ENCODE measurements at places on chromosomes 6 and 20.

DNA sequence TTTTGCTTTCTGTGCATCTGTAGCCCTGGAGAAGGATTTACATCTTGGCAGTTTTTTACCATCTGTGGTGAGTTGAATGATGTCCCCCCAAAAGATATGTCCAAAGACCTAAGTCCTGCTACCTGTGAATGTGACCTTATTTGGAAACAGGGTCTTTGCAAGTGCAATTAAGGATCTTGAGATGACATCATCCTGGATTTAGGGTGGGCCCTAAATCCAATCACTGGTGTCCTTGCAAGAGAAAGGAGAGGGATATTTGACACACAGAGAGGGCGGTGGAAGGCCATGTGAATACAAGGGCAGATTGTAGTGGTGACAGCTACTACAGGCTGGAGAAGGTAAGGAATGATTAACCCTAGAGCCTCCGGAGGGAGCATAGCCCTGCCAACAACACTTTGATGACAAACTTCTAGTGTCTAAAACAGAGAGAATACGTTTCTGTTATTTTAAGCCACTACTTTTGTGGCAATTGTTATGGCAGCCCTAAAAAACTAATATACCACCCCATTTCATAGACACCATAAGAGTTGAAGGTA lies 35.1 kb downstream of the MKKS start:
- no peak for DNase-seq

DNA sequence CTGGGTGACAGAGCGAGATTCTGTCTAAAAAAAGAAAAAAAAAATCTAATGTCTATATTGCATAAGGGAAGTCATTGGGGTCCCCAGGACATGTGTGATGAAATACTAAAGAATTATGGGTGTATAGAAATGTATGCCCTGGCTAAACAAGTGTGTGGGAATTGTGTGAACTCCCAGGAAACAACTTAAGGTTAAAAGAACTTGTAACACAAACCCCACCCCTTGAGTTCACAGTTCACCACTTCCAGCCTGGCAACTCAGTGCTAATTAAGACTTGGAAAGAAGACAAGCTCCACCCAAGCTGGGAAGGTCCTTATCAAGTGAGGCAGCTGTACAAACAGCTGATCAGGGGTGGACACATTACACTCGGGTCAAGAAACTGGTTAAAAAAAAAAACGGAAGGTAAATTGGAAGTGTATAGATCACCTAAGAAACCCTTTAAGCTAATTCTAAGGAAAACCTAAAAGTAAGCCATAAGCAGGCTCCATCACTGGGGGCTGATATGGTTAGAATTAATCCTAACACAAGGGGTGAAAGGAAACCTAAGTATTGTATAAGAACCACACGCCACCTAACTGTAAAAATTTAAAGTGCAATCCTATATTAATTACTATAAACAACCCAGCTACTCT lies 25.2 kb downstream of the HLA-A start:
- no peak for DNase-seq

DNA sequence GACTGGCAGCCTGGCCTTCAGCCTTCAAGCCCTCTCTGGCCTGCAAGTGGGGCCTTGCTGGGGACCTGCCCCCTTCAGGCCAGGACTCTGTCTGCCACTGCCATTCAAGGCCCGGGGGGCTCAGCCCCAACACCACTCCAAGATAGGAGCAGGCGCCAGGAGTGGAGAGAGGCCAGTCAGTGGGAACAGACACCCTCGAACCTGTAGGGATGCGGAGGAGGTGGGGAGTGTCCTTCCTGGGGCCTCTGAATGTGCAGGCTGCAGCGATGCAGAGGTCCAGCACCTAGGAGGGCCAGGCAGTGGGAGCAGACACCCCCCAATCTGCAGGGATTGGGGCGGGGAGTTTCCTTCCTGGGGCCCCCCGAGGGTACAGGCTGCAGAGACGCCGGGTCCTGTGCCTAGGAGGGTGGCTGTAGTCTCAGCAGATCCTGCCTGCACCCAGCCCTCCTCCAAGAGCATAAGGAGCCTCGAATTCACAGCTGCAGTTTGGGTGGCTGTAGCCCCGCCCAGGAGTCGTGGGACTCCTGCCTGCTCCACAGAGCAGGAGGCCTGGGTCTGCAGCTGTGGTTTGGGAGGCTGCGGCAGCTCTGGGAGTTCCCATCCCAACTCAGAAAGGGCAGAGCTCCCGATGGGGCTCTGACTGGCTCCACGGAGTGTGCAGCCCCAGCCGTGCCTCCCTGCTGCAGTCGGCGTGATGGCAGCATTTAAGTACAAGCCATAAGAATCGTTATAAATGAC lies 33.1 kb downstream of the NR2E1 start:
- no peak for DNase-seq

DNA sequence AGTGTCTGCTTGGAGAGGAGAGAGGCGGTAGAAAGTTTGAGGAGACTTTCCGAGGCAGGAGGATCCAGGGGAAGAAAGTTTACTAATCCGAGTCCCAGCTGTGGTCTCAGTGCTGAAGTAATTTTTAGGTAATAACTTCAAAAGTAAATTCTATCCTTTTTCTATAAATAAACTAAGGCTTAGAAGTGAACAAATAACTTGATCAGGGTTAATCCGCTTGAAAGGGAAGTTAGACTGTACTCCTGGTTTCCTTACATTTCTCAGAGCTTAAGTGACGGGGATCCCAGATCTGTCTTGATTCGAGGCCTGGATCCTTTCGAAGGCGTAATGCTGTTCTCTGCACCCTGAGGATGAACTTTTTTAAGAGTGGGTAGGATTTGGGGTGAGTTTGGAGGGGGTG lies 2.6 kb downstream of the STK35 start:
- DNase-seq: no peak

- no peak for DNase-seq
Observed at GRCh38 chr20:53595018-53595378, 1.4 kb upstream of the ZNF217 start.

DNA sequence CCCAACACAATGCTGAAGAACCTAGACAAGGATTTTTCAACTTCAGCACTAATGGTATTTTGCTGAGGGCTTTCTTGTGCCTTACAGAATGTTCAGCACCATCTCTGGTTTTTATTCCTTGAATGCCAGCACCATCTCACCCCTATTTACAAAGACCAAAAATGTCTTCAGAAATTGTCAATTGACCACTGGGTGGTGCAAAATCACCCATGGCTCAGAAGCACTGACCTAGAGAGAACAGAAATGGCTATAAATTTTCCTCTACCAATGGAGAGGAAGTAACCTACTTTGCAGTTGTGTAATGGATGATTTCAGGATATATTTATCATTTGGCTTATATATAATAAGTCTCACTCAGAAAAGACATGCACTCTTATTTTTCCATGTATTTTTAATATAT lies 431.0 kb upstream of the IRAK1BP1 start:
- DNase-seq: no peak

DNA sequence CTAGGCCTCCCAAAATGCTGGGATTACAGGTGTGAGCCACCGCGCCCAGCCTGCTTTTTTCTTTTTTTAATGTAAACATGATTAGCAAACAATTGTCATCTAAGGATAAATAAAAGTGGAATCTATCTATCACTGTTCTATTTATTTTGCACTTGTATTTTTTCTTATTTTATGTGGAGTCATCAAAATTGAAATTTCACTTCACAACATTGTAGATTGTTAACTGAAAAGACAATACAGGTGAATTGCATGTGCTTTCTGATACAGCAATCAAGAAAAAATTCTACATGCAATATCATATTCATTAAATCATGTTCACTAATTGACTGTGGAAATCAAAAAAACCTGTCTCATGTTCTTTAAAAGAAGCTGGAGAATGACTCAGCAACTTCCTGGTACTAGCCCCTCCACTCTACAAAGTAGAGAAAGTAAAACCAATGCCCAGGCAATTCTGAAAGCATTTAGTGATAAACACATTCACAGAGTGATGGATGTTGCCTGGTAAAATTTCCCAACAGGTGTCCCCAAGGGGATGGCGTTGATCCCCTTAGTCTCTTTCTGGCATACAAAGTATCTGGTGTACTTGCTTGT lies 10.7 kb upstream of the RFX6 start:
- no peak for DNase-seq

- DNase-seq: no peak
Observed at GRCh38 chr6:133432021-133432989, 191.1 kb downstream of the EYA4 start.

- DNase-seq: no peak
Observed at GRCh38 chr6:41783106-41783780, 2.7 kb downstream of the PRICKLE4 start.

DNA sequence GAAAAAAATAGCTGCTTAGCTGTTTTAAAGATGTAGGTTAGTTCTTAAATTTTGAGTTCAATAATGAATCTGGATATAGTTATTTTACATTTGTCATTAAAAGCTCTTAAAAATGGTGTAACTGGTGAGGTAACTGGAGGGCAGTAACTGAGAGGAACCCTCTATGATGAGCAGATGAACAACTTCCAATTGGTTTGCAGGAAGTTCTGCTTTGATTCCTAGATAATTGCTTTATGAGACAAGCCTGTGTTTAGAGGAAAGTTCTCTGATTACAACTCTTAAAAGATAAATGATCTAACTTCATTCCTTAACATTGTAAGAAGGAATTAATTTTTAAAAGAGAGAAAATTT lies 8.5 kb downstream of the MYLIP start:
- no peak for DNase-seq

GRCh38 chr6:20203561-20204511 lies 8.4 kb downstream of the MBOAT1 start:
- DNase-seq: no peak

- no peak for DNase-seq
Observed at GRCh38 chr20:3646067-3646440, 17.1 kb downstream of the GFRA4 start.

DNA sequence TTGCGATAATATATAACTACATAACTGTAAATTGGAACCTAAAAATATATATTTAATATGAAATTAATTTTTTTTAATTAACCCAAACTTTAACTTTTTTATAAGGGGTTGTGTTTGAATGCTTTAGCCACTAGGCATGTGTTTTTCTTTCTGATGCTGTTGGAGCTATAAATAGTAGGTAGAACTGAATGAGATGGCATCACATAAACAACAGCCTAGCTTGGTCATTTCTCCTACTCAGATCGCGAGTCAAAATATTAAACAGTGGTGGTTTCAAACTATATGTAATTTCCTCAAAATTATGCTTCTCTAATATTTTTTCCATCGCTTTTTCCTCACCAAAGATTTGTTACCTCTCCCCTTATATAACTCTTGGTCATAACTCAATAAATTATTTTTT lies 243.2 kb downstream of the ARID1B start:
- no peak for DNase-seq

DNA sequence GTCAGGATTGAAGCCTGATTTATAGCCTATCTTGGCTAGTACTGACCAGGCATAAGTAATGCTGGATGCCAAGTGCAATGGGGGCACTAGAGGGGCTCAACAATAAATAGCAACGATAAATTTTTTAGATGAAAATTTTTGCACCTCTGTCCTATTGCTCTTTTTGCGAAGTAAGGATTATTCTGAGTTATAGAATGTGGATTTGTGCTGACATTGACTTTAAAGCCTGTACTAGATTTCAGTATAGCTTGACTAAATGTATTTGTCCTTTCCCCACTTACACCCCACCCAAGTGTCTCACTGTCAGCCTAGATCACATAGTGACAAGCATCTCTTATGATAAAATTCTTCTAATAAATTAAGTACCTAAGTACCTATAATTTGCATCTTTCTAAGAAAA lies 757.0 kb downstream of the GRIK2 start:
- no peak for DNase-seq

DNA sequence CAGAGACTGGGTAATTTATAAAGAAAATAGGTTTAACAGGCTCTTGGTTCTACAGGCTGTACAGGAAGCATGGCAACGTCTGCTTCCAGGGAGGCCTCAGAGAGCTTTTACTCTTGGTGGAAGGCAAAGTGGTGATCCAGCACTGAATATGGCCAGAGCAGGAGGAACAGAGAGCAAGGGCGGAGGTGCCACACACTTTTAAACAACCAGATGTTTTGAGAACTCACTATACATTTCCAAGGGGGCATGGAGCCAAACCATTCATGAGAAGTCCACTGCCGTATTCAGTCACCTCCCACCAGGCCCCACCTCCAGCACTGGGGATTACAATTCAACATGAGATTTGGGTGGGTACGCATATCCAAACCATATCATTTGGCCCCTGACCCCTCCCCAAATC lies 18.7 kb downstream of the SAMD5 start:
- DNase-seq: no peak

DNA sequence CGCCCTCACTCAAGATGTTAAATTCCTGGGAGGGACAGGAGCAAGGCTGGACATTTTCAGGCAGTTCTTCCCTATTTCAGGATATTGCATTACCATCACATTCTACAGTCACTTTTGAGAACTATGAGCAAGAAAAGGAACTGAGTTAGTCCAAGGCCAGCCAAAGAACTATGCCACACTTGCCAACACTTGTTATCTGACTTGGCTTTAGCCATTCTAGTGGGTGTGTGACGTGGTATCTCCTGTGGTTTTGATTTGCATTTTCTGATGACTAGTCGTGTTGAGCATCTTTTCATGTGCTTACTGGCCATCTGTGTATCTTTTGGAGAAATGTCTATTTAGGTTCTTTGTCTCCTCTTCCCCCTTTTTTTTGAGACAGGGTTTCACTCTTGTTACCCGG lies 12.0 kb downstream of the XRN2 start:
- DNase-seq: no peak

DNA sequence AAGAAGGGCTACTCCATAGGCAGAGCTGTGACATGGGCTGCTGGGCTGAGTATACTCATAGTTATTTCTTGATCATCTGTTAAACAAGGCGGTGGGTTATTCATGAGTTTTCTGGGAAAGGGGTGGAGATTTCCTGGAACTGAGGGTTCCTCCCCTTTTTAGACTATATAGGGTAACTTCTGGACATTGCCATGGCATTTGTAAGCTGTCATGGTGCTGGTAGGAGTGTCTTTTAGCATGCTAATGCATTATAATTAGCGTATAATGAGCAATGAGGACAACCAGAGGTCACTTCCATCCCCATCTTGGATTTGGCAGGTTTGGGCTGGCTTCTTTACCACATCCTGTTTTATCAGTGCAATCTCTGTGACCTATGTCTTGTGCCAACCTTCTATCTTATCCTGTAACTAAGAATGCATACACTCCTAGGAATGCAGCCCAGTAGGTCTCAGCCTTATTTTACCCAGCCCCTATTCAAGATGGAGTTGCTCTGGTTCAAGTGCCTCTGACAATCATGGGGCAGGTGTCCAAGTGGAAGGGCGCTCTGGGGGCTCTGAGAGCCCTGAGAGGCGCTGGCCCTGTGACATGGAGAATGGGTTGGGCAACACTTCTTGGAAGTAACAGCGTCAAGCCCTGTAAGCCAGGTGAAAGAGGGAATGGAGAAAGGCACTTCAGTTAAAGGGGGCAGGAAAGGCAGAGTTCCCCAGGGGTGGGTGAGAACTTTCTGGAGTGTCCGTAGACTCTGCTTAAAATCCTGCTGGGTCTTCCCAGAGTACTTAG lies 354.2 kb upstream of the SULF2 start:
- DNase-seq: no peak

- DNase-seq: no peak
Observed at GRCh38 chr20:24942679-24943078, 6.4 kb upstream of the CST7 start.
